ENCODE measurements at places on chromosomes 6 and 20. TPM values are rescaled to one million over a fixed set of nuclear protein-coding genes. Genes with fewer than 3 reads are reported as not detected.

TAAR8 gene
- not detected for total RNA-seq

PHF3 gene
- total RNA-seq, result 41.0 TPM

DPM1 gene
- total RNA-seq, result 79.8 TPM

RAE1 gene
- 60.3 TPM for total RNA-seq

CRIP3 gene
- total RNA-seq, result not detected

ANKRD6 gene
- 1.0 TPM for total RNA-seq

C6orf15 gene
- total RNA-seq, result not detected

EYA2 gene
- total RNA-seq, result not detected

EBF4 gene
- not detected for total RNA-seq

GLO1 gene
- total RNA-seq, result 72.2 TPM

NKX2-2 gene
- not detected for total RNA-seq

CD93 gene
- not detected for total RNA-seq

ASF1A gene
- total RNA-seq, result 36.4 TPM

TINAG gene
- not detected for total RNA-seq

CRISP3 gene
- not detected for total RNA-seq

CPNE5 gene
- total RNA-seq, result not detected

GRM1 gene
- not detected for total RNA-seq

MLN gene
- total RNA-seq, result not detected

RCAN2 gene
- 0.09 TPM for total RNA-seq

MARCKS gene
- total RNA-seq, result 39.3 TPM

ZNF512B gene
- total RNA-seq, result 23.5 TPM

ADGB gene
- not detected for total RNA-seq

ESR1 gene
- total RNA-seq, result 0.05 TPM

TREML2 gene
- total RNA-seq, result not detected

Measured in MCF 10A (cell line).